ENCODE measurements at places on chromosomes 5 and 9.
A peak's percentile ranks its signal among the peaks of the same experiment; 100 is the strongest.

DNA sequence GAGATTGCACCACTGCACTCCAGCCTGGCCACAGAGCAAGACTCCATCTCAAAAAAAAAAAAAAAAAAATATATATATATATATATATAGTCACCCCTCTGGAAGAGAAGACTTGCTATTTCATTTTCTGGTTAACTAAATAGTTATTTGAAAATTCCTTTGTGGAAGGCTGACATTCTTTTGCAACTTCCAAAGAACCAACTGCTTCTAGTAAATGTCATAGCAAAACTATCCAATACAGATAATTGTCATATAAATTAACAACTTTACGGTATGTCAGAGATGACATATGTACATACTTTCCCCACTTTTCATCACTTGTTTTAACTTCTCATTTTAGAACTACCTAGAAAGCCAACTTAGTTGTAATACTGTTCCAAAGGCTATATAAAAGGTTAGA lies 50.9 kb downstream of the PRUNE2 start:
- DNase-seq = no peak

- no peak for DNase-seq
These were observed 9.0 kb downstream of the LPAR1 start for GRCh38 chr9:111029260-111029659.

DNA sequence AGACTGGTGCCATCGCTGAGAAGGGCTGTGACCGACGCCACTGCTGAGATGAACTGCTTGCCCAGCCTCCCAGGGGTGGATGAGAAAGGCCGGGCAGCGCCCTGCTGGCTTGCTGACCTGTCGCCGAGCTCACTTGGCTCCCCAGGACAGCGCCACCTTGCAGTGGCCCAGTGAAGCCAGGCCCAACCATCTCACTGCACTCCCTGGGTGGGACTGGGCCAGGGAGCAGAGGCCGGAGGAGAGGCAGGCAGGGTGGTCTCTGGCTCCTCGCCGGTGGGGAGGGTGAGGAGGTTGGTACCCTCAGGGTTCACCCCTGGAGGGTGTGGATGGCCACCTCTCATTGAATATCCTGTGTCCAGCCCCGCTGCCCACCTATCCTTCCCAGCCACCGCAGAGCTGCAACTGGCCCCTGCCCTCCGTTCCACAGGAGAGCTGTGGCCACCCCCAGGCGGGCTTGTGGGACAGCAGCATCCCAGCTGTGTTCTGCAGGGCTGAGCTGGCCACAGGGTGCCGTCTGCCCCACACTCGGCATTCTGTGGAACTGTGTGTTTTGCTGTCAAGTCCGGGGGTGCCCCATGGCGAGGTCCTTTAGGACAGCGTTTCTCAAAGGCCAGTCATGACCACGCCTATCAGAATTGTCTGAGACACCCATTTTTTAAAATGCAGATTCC lies 41.0 kb upstream of the FCN2 start:
- no peak for DNase-seq

DNA sequence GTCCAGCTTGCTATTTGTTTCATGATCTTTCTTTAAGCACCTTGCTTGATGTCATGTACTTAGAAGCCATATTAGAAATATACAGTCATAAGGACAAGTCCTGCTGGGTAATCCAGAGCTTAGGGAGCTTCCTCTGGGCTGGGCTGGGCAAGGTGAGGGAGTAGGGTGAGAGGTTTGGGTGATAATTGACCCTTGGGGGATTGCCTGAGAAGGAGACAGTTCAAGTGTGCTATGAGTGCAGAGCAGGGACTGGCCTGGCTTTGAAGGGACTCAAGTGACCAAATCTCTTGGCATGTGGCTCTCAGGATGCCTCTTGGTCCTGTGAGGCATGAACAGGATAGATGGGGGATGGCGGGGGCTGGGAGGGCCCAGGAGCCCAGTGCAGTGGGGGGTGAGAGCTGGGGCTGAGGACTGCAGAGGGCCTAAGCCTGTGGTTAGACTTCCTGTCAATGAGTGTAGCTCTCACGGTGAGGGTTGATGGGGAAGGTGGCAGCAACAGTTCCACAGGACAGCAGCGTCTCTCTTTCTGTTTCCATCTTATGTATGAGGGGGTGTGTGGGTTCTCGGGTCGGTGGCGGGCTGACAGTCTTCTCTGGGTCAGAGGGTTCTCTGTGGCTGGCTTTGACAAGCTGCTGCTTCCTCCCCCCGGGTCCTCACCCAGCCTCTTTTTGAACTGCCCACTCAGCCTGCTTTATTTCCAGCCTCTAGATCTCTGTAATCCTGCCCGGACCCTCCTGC lies 53.5 kb downstream of the RGS3 start:
- peak; percentile 84 for DNase-seq

- DNase-seq = no peak
These were observed 7.9 kb upstream of the C1QTNF2 start for GRCh38 chr5:160378330-160378729.

DNA sequence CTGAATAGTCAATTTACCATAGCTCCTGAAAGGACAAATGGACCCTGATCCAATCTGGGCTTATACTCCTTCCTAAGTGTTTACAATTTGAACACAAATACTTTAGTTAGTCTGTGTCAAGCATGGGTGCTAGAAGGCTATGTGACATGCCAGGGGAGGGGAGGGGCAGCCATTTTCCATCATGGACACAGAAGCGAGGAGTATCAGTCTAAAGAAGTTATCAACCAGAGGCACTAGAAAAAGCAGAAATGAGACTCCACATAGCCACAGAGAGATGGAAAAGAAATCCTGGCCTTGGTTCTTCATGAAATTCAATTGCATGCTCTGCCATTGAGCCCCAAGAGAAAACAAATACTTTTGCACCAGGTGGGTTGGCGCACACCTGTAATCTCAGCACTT lies 61.8 kb downstream of the NR6A1 start:
- no peak for DNase-seq

- peak; percentile 67 for DNase-seq
These were observed 584.0 kb downstream of the CHSY3 start for GRCh38 chr5:130488252-130488651.

DNA sequence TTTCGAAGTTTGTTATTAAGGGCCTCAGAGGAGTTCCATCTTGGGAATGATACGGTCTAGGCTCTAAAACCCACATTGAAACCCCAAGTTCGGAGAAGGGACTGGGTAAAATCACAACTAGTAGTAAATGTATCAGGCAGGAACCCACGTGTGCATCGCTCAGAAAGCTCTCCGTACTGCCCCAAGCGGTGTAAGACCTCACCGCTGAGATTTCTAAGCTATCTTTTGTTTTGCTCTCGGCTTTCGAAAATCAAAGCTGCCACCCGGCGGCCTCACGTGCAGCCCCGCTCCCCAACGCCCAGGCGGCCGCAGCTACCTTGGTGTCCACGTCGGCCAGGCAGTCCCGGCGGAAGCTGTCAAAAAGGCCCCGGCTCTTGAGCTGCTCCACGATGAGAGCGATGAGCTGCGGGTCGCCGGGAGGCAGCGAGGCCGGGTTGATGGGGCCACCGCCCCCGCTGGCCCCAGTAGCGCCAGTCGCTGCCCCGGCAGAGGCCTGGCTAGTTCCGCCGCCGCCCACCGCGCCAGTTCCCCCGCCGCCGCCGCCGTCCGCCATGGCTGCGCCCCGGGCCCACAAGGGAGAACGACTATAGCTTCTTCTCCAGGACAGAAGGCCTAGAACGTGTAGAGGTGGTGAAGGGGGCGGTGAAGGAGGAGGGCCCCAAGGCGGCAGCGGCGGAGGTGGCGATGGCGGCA lies 420 bp downstream of the BOD1 start:
- DNase-seq = peak; percentile 87

DNA sequence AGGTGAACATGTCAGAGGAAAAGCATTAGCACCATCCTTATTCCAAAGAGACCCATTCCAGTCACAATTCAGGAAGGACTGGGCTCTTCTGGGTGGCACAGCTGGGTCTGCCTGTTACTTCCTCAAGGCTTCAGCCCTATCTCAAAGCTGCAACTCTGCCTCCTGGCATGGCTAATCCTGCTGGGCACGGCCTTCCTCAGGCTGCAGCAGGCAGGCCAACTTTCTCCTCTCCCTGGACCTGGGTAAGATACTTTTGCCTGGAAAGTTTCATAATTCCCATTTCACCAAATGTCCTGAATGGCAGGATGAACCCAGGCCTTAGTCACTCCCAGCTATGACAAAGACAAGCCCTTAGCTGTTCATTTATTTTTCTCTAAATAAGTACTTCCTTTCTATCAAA lies 50.1 kb downstream of the MACROH2A1 start:
- DNase-seq = no peak

DNA sequence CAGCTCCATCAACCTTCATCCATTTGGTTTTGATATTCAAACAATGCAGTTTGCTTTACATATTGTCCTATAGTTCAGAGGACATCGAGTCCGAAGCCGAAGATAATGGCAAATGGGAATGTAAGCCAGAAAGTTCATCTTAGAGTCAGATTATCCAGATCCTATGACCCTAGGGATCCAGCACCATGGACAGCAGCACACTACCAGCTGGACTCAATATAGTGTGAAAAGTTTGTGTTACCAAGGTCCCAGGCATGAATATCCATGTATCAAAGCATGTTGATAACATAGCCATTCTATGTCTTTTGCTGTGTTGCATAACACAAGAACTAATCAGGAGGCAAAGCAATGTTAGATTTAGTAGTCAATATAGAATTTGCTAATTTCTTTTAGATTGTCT lies 46.3 kb downstream of the FSTL4 start:
- DNase-seq = peak; percentile 12

DNA sequence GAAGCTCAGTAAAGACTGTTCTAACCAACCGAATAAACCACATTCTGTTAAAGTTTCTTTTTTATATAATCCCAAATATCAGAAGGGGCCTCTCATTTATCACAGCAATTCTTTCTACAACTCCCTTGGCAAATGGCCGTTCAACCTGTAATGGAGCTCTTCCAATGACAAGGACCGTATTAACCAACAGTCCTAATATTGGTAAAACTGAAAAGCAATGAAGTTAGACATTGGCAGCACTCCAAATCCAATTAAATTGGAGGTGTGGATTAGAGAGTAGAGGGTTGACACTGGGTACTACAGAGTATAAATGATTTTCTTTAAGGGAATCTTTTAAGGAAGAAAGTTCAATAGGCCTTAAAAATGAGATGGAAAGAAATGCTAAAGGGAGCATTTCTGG lies 842 bp downstream of the TMED7 start:
- peak; percentile 33 for DNase-seq

DNA sequence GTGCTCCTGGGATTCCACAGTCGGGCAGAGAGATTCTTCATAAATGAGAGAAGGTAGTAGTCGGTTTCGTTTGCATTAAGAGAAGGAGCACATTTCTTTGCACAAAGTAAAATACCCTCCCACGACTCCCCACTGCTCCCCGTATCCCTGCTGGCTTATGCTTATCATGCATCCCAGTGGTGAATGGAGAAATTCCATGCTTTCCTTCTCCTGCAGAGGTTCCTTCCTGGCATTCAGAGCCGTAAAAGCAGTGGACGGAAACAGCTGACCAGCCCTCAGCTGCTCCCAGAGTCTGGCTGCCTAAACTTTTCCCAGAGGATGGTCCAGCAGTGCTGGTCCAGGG lies 93.1 kb downstream of the C9orf152 start:
- no peak for DNase-seq

DNA sequence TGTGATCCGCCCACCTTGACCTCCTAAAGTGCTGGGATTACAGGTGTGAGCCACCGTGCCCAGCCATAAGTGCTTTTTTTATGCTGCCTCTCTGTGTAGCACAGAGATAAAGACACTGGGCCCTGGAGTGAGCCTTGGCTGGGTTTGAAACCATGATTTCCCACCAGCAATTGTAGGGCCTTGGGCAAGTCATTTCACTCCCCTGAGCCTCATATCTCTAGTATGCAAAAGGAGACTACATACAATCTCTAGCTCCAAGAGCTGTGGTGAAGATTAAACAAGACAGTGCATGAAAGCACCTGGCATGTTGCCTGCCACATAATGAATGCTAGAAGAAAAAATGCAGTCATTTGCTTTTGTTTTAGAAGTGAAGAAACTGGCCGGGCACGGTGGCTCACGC lies 3.9 kb downstream of the FABP6 start:
- DNase-seq = peak; percentile 7

GRCh38 chr5:151632524-151632923 lies 41.4 kb upstream of the FAT2 start:
- DNase-seq = no peak

GRCh38 chr9:7976856-7977255 lies 177.3 kb upstream of the DMAC1 start:
- no peak for DNase-seq

DNA sequence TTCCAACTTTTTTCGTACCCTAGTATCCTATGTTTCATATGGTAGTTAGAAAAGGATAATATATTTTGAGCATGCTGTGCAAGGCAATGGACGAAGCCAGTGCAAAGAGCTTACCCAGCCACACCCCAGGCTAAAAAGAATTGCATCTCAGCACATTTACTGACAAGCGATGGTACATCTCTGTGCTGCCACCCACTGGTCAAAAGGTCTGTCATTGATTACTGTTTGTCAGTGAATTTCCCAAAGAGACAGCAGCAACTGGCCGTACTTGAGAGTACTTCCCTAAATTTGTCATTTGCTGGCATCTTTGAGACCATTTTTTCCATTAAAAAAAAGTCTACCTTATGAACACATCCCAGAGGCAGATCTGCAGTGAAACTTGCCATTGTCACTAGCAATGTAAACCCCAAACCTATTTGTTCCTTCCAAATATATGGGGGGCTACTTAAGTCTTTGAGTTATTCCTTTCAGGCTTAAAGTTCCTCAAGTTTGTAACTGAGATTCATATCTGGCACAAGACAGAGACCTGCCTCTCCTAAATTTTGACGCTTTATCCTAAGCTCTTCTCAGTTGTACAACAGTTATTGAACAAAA lies 184.3 kb downstream of the CTNND2 start:
- DNase-seq = peak; percentile 83

- DNase-seq = no peak
These were observed 155.8 kb downstream of the MYO10 start for GRCh38 chr5:16780325-16780724.

DNA sequence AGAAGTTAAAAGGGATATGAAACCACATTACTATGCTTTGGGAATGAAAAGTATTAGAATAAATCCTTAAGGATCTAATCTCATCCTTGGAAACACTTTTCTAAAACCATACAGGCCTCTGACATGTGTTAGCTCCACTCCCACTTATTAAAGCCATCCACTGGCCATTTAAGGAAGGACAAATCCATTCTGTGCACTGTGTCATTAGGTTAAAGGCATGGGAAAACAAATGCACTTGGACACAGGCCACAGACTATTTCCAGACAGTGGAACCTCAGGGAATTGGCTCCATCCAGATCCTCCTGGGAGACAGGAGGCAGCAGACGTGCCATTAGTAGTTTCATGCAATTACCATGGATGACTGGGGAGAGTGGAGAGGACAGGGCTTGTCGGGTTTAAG lies 454.9 kb downstream of the ENC1 start:
- no peak for DNase-seq

GRCh38 chr9:112332214-112332613 lies 1.2 kb downstream of the PTBP3 start:
- DNase-seq = no peak

DNA sequence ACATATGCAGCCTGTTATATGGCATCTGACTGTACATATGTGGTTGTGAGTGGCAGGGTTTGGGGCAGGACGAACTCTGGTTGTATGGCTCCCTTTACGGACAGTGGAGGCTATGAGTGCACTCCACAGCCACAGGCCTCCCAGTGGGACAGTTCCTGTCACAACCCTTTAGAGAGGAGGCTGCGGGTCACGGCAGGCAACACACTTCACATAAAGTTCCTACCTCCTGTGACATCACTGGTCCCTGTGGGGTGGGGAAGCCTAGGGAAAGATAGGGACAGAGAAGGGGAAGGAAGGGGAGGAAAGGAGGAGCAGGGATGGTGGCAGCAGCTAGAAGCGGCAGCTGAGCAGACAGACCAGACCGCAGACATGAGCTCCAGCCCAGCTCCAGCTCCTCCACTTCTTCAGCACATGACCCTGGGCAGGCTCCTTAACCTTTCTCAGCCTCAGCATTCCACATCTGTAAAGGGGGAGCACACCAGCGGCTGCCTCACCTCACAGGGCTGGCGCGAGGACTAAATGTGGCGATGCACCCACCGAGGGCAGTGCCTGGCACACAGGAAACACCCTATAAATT lies 27.4 kb upstream of the CORO2A start:
- DNase-seq = no peak
